ENCODE measurements at places on chromosomes 1 and 21.

DNA sequence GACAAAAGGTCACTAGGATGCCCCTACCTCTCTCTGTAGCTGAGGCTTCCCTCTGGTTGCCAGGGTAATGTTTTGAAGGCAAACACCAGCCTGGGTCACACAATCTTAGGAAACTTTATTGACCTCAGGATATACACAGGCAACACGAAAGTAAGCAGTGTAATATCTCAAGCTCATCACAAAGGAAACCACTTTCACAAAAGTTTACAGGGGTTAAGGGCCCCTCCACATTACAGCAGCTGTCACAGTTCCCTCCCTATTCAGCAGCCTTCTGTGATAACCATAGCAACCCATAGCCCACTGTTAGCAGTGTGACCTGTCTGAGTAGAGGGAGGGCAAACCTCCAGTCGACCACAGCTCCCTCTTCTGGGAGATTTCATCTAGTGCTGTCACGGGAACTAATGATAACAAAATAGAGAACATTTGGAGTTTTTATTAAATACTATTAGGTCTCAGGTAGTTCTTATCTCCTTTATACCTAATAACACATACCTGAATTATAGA is 149.8 kb downstream of the PTPRC start:
- DNase-seq: no peak

- DNase-seq: no peak
Measured at GRCh38 chr1:165288350-165289120, 68.0 kb downstream of the LMX1A start.

- DNase-seq: no peak
Measured at GRCh38 chr21:35309316-35309715, 260.2 kb upstream of the RUNX1 start.

DNA sequence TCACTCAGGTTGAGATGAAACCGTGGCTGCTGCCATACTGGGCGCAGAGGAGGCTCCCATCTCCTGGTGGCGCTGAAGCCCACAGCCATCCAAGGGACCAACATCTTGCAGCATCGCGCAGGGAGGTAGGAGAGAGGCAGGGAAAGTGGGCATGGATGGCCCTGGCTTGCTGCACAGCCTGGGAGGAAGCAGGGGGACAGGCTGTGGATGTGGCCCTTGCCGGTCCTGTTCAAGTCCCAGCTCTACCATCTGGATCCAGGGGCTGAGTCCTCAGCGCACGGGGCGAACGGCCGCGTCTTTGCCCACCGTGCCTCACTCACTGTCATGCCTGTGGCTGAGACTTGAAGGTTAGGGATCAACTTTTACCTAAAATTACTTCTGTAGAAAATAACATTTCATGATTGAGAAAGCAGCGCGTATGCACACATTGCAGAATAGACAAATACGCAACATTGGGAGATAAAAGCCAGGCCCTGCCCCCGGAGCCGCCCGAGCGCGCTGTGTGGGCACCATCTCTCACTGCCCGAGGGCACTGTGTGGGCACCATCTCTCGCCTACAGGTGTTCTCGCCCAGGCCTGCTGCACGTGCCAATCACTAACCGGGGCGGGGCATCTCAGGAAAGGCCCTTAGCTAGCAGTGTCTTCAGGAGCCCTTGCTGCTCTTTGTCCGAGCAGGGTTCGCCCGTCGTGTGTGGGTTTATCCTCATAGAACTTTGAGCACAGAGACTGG is 11.5 kb downstream of the SLX9 start:
- DNase-seq: no peak

- DNase-seq: no peak
Measured at GRCh38 chr1:79594121-79594698, 587.7 kb upstream of the ADGRL4 start.

GRCh38 chr1:14841456-14841855 is 243.0 kb downstream of the KAZN start:
- no peak for DNase-seq

GRCh38 chr1:32816676-32817158 is 441 bp downstream of the YARS1 start:
- no peak for DNase-seq

DNA sequence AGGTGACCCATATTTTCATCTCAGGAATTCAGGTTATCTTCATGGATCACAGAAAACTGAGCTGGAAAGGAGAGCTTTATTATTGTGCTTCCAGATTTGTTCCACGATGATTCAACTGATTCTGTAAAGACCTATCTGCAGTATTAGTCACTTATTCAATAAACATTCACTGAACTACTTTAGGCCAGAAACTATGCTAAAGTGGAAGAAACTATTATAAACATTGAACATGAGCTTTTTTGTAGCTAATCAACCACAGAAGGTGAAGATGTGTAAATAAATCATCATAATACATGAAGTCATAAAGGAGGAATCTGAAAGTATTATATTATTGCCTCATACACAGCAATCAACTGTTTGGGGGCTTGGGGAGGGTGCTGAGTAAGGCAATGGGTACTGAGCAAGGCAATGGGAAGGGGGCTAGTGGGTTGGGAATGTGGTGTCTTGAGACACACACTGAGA is 30.6 kb upstream of the EXO1 start:
- DNase-seq: no peak

GRCh38 chr1:94017155-94017829 is 103.7 kb downstream of the ABCA4 start:
- no peak for DNase-seq

GRCh38 chr1:116911779-116912469 is 2.2 kb downstream of the PTGFRN start:
- no peak for DNase-seq

- DNase-seq: no peak
Measured at GRCh38 chr1:66403007-66403731, 130.8 kb upstream of the SGIP1 start.

DNA sequence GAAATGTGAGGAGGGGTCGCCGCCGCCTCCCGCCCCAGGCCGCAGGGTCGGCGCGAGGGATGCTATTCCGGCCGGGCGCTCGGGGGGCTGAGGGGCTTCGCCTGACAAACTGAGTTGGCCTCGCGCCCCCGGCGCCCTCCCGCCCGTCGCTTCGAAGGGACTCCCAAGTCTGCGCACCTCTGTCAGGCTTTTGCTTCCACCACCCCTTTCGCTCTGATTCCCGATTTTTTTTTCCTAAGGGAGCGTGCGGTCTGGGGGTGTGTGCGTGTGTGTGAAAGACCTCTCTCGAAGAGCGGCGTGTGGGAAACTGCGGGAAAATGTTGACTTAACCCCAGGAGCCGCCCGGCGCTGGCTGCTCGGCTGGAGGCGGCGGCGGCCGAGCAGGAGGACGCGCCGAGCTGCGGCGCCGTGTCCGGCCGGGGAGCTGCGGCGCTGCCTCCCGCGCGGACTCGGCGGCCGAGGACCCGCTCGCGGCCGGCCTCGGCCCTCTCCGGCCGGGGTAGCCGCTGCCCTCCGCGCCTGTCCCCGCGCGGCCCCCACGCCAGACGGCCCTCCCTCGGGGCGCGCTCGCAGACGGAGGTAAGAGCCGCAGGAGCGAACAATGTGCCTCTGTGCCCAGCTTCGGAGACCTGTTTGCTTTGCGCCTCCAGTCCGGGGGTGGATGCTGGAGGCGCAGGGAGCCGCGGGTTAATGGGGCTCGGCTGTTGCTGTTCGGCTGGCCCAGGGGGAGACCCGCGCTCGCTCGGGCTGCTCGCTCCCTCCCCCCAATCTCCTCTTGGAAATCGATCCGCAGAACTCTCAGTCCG is 1.1 kb downstream of the ADGRL2 start:
- no peak for DNase-seq

DNA sequence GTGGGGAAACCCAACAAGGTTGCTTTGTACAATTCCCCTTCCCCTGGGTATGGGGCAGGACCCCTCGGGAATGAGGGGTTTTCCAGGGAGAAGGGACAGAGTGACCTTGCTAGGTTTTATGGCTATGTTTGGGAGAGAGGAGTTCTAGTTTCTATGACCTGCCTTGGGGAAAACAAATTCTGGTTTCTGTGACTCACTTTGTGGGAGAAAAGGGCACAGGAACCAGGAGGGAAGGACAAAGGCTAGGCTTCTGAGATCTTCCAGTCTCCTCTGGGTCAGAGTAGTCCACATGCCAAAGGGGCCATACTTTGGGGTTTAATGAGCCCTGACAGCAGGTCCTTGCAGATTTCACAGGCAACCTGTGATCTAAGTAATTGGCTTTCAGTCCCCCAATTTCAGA is 5.5 kb upstream of the PTGER3 start:
- no peak for DNase-seq

- no peak for DNase-seq
Measured at GRCh38 chr1:212450331-212450881, 17.7 kb downstream of the NENF start.

DNA sequence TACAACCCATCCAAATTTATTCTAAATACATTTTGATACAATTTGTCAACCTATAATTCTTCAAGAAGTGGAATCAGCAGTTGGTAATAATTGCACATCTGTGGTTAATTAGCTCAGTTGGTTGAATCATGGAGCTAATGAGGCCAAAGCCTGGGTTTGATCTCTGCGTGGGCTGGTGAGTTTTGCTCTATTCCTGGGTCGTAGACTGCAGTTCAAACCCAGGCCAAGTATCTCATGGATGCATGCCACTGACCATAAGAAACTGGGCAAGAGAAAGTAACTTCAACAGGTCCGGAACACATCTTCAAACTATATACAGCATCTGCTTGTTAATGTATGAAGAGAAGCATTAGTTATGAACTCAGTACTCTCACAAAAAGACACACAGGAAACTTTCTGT is 779.7 kb downstream of the USP25 start:
- DNase-seq: no peak

DNA sequence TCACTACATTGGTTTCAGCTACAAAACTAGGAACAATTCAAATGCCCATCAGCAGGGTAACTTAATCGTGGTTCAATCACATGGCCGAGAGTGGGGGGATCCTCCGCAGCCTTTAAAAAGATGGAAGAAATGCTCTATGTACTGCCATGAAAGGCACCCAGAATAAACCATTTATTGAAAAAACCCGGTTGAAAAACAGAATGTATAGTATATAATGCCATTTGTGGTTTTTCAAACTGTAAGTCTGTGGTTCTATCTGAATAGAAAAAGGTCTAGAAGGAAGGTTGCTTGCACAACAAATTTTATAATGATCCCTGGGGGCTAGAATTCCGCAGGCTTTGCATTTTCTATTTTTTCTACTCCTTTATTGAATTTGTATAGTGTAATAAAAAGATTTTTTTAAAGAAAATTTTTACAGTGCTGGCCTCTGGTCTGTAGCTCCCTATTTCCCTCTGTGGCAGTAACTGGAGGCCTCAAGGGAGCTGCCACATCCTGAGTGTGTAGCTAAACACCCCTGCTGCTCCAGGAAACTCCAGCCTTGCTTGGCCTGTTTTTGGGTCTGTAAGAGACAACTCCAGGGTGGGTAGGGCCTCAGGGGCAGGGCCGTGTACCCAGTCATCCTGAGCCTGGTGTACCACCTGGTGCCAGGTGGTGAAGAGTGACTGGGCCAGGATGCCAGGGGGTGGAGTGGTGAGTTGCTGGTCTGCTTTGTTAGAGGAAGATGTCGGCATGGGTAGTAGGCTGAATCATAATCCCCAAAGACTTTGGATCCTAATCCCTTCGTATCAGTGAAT is 51.5 kb upstream of the EPS8L3 start:
- no peak for DNase-seq
